ENCODE measurements at places on chromosomes 2 and 18. TPM values are rescaled to one million over a fixed set of nuclear protein-coding genes. Genes with fewer than 3 reads are reported as not detected.

Gene MDH1B
- total RNA-seq = 0.10 TPM

Gene DNAJC5G
- total RNA-seq = not detected

Gene FIGN
- total RNA-seq = 1.0 TPM

Gene HOXD8
- total RNA-seq = 4.7 TPM

Gene ANKRD53
- total RNA-seq = 0.84 TPM

Gene BCL2
- total RNA-seq = 21.7 TPM

Gene BOK
- 44.2 TPM for total RNA-seq

Gene MAP3K19
- not detected for total RNA-seq

Gene GPAT2
- total RNA-seq = 3.6 TPM

Gene ANKRD29
- total RNA-seq = 1.6 TPM

DNA sequence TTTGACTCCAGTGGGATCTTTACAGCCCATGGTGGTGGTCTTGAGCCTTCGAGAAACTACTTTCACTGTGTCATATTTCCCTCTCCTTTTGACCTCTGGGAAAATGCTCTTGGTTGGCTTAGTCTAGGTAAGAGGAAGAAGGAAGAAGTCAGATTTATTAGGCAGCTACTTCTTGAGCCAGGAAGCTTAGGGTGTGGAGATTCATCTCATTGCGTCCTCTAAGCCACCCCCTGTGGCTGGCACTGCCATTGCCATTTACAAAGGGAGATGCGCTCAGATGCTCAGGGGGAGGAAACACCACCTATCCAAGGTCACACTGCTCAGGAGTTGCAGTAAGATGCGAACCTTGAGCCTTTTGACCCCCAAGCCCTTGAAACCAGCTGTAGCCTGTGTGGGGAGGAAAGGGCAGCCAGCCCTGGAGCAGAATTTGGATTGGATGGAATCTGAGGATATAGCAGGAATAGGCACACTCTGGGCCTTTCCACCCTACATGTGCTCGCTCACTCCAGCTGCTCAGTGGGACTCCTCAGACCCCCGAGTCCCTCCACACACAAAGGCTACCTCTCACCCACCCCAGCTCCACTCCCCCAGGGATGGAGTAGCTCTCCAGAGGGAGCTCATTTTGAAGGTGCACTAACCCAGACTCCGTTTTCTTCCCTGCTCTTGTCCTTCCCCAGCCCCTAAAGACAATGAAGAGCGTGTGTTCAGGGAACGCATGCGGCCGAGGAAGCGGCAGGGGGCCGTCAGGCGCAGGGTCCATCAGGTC lies 321.3 kb upstream of the EPAS1 start:
- no peak for DNase-seq

DNA sequence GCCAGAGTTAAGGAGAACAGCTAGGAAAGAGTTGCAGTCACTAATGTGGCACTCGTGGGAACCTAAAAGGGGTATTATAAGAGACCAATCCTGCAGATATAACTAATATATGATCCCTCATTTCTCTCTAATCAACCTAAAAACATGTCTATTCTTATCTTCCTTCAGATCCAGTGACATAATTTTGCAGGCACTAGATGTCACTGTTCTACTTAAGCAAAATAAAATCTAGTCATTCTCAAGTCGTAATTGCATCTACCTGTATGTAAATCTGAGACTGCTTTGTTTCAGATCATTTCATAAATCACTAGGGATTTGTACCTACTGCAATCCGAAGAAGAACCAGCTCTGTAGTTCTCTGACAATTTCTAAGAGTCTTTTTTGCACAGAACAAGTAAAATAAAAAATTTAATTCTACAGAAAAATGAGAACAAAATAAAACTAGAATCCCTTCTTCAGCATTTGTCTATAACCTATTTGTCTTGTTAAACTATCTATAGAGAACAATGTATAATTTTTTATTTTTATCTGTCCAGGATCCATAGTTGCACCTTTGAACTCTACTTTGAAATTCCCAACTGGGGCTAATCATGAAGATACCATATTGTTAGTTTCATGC lies 56.5 kb upstream of the ERBB4 start:
- no peak for DNase-seq

- no peak for DNase-seq
Observed at GRCh38 chr18:42196651-42197050, 241.6 kb downstream of the PIK3C3 start.

DNA sequence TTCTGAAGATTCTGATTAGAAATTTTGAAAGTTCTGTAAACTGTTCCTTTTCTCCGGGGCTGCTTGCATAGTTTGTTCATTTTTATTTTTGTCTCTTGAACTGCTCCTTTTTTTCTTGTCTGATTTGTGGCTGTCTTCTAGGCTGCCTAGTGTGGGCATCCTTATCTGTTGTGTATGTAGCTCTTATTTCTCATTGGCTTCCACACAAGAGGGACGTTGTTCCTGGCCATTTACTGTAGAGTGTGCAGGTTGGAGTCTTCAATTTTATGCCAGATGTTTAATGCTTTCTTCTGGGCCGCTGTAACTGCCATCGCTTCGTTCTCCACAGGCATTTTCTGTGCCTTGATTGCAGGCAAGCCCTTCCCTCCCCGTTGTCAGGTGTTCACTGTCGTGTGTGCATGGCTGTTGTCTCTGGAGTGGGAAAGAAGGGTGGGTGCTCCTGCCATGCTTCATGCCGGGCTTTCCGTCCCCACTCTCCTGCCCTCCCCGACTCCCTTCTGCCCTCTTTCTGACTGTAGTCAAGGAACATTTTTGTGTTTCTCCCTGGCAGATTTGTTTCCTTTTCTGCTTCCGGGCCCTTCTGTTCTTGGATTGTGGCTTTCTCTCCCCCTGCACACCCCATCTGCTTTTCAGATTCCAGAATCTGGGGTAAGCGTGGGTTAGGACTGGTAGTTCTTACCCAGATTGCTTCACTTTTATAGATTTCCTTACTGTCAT lies 15.5 kb downstream of the CEP192 start:
- DNase-seq = no peak

DNA sequence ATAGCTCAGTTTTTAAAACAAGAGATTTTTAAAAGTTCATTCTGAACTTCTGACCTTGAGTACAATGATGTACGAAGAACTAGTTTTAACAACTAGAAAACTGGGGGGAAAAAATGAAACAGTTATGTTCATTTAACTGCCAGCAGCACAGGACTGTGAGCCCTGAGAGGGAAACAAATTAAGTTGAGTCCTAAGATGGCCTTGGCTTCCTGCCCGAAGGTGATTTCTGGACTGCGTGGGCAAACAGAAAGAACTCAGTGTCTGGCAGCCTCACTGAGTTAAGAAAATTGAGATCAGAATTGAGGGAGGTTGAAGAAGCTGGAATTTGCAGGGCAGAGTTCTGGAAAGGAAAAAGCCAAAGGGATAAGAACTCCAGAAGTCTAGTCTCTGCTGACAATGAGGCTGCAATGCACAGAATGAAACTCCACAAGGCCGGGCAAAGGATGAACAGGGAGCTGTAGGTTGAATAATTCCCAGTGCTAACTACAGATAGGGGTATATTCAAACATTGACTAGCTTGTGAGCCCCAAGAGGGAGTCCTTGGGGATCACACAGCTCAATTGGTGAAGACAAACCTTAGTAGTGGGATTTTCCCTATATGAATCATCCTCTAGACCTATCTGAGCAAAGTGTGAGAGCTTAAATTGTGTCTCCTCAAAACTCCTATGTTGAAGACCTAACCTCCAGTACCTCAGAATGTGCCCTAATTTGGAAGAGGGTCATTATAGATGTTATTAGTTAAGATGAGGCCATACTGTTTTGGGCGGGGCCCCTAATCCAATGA lies 13.1 kb upstream of the CRACDL start:
- DNase-seq = no peak

- no peak for DNase-seq
Observed at GRCh38 chr18:48777026-48777743, 173.6 kb downstream of the SMAD7 start.

DNA sequence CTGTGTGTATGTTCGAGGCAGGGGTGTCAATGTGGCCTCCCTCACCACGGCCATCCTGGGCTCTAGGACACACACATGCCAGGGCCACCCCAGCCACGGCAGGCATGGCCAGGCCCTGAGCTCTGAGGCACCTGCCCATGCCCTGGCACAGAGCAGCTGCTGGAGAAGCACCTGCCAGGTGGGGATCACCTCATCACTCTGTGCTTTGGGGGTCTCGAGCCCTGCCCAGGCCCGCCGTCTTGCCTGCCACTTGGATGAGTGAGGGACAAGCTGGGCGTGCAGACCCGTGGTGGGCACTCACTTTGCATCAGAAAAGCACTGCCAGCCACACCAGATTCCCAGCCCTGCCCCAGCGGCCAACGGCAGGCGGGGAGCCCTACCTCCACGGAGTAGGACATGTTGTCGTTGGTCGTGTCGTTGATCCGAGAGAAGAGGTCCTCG lies 33.1 kb downstream of the KIF1A start:
- no peak for DNase-seq

GRCh38 chr2:239895669-239896068 lies 129.5 kb downstream of the NDUFA10 start:
- DNase-seq = peak; percentile 23

- no peak for DNase-seq
Observed at GRCh38 chr2:224017957-224018356, 21.1 kb downstream of the SERPINE2 start.

GRCh38 chr2:222591661-222592060 lies 64.2 kb downstream of the FARSB start:
- no peak for DNase-seq

GRCh38 chr2:49335546-49335945 lies 181.2 kb upstream of the FSHR start:
- no peak for DNase-seq

- DNase-seq = no peak
Observed at GRCh38 chr2:202141329-202141947, 68.4 kb downstream of the KIAA2012 start.

- no peak for DNase-seq
Observed at GRCh38 chr2:168641636-168642035, 160.8 kb upstream of the NOSTRIN start.

DNA sequence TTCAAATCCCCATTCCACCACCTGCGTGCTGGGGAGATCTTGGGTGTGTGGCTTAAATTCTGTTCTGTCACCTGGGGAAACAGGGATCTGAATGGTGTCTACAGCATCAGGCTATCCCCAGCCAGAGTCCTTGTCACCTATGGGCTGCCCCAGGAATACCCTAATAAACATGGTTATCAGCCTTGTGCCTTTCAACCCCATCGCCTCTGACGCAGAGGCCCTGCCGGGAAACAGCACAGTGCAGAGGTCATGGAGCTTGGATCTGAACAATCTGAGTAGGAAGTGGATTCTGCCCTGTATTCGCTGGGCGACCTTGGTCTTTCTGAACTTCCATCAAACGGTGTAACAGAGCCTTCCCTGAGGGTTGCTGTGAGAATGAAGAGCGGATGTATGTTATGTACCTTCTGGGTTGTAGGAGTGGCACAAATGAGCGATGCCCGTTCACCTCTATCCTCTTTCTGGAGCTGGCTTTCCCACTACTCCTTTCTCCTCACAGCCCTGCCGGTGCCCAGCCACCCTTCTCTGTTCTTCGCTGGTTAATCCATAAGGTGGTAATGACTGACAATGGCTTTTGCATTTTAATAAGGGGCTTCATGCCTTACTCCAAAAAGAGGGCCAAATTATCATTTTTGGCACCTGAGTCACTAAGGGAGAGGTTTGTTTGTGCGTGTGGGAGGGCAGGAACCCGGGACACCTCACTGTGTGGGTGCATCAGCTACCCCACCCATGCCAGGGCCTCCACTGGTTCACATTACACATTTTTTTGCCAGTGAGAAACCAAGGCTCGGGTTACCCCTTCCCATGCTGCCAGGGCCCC lies 256.5 kb downstream of the MYCN start:
- no peak for DNase-seq

DNA sequence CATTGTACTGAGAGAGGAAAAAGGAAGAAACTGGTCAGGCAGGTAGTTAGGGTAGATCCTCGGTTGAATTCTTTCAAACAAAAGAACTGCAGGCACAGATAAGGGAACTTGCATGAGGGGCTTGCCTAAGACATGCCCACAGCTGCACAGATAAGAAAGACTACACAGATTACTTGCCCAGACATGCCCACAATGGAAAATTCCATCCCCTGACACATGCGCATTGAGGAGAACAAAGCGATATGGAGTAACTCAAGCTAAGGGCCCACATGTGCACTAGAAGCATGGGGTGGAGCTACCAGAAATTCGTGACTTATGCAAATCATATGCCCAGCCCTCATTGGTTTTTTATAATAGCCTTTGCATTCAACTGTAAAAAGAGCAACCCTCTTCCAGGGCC lies 181.3 kb upstream of the ZNF521 start:
- no peak for DNase-seq

DNA sequence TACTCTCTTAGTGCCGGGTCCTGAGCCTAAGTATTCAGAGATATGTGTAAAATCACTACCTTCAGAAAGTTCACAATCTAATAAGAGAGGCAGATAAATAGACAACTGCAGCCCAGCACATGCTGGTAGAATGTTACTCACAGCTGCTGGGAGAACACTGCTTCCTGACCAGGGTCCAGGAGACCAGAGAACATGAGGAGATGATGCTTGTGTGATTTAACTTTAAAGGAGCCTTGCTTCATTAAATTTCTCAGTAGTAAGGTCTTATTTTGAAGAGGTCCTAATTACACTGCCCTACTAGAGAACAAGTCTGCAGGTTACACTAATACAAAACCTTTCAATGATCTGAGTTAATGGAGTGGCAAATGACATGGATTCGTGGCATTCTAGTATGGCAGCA lies 209.9 kb upstream of the TRIB2 start:
- no peak for DNase-seq

DNA sequence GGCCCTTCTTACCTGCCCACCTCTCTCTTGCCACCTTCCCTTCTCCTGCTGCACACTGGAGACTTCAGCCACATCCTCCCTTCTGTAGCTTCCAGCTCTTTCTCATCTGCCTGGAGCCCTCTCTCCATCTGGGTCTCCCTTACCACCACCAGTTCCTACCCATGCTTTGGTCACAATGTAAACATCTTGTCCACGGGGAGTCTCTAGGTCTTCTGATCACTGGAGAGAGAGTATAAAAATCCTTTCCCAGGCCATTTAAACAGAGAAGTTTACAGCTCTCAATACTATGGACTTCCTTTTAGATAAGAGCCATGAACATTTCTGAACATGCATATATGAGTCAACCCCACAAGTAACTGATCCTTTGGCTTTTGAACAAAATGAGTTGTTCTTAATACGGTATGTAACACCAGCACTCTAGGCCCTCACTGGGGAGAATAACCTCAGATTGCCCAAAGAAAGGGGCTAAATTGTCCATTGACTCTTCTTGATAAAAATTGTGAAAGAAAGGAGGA lies 5.8 kb downstream of the ARHGAP25 start:
- DNase-seq = no peak

- no peak for DNase-seq
Observed at GRCh38 chr2:222939208-222939856, 78.5 kb downstream of the ACSL3 start.

DNA sequence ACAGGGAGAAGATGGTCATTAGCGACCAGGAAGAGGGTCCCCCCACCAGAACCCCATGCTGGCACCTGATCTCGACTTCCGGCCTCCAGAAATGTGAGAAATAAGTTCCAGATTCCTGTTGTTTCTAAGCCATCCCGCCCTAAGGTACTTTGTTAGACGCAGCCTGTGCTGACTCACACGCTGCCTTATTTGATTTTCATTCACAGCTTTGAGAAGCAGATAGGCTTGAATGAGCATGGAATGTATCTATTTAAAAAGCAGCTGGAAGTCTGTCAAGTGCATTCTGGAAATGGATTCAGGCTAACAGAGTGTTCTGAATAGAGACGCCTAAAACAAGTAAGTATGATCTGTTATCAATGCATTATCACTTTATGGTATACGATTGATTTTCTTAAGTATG lies 8.3 kb upstream of the IL1R2 start:
- DNase-seq = no peak

GRCh38 chr2:138559641-138560040 lies 58.1 kb downstream of the SPOPL start:
- DNase-seq = no peak

GRCh38 chr18:8893628-8894231 lies 188.4 kb downstream of the MTCL1 start:
- no peak for DNase-seq

- DNase-seq = no peak
Observed at GRCh38 chr2:13002536-13003331, 286.0 kb downstream of the TRIB2 start.

Data from lower leg skin (tissue), 4 donors.